Uterus (tissue), 4 donors: ENCODE measurements at places on chromosomes 4 and X.

- no peak for DNase-seq
Measured at GRCh38 chrX:44765556-44765955, 78.3 kb upstream of the DUSP21 start.

DNA sequence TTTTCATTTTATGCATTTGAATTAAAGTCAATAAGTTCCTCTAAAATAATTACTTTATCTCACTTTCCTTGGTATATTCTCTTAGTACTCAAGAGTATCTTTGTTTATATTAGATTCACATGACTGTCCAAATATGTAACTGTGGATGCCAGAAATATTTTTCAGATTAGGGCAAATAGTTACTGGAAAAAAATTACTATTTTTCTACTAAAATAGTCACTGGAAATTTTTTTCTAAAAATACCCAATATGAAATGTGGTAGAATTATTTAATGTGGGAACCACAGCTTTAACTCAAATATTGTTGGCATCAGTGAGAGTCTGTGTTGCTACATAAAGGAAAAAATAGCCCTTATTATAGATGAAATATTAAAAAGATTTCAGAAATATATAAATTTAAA is 70.4 kb upstream of the NMU start:
- no peak for DNase-seq

DNA sequence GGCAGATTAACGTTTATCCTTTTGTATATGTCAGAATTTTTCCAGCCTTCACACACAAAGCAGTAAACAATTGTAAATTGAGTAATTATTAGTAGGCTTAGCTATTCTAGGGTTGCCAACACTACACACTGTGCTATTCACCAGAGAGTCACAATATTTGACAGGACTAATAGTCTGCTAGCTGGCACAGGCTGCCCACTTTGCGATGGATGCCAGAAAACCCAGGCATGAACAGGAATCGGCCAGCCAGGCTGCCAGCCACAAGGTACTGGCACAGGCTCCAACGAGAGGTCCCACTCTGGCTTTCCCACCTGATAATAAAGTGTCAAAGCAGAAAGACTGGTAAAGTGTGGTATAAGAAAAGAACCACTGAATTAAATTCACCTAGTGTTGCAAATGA is 94.8 kb downstream of the TET2 start:
- DNase-seq = no peak

GRCh38 chr4:102789317-102789717 is 28.5 kb upstream of the MANBA start:
- no peak for DNase-seq

GRCh38 chr4:85028910-85029309 is 62.4 kb upstream of the WDFY3 start:
- DNase-seq = no peak

- DNase-seq = peak; percentile 78
Measured at GRCh38 chr4:140149846-140150635, 3.9 kb downstream of the MAML3 start.

DNA sequence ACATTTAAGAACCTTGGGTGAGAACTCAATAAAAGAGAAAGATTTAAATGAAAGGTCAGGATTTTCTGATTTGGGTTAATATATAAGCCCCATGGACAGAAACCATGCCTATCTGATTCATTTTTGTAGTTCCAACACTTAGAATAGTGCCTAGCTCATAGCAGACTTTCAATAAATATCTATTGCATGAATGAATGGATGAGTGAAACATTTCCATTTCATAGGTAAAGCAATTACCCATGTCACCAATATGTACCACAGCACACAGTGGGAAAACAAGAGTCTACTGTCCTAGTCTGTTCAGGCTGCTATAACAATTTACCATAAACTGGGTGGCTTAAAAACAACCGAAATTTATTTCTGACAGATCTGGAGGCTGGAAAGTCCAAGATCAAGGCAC is 63.9 kb upstream of the PTPN13 start:
- DNase-seq = no peak

DNA sequence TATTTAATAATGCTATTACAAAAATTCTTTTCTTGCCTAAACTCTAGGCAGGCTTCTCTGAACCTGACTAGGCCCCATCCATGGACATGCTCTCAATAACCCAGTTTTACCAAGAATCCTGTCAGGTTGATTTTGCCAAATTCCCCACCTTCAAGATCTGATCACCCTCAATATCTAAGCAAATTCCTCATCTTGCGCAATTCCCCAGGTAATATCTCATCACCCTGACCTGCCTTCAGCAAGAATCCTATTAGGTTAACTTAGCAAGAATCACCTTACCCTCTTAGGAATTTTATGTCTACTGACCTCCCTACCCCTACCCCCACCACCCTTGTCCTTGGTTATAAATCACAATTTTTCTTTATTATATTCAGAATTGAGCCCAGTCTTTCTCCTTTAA is 579.1 kb downstream of the C4orf33 start:
- DNase-seq = no peak

DNA sequence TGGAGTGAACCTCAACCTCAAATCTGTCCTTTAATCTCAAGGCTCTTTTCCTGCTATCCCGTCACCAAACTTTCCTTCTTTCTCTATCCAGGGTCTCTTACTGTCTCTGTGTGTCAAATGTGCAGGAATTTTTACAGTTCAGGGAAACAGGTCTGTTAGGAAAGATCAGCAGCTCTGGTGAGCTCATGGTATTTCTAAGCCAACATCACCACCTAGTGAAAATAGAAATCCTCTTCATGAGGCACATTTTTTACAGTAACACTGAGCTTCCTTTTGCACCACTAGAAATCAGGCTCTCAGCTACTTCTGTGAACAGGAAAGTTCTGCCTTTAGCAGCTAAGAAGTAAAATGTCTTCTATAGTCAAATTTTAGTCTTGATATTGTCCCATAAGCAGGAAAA is 39.6 kb downstream of the NUDT11 start:
- no peak for DNase-seq

DNA sequence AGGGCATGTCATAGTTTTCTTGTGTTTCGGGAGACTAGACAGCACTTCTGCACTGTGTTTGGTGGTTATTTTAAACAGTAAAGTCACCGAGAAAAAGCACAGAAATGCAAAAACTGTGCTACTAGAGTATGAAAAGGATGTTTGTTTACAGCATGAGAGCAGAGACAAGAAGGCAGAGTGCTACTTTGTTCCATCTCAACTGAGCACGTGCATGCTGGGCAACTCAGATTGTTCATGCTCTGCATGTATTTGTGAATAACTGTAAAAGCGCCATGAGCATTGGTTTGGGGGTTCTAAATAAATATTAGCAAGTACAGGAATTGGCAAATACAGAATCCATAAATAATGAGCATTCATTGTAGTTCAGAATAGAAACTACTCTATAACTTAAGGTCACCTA is 7.4 kb downstream of the EVC start:
- DNase-seq = no peak

GRCh38 chr4:125735102-125735501 is 420.3 kb downstream of the FAT4 start:
- no peak for DNase-seq

- peak; percentile 74 for DNase-seq
Measured at GRCh38 chrX:46903458-46904242, 8.6 kb upstream of the JADE3 start.

DNA sequence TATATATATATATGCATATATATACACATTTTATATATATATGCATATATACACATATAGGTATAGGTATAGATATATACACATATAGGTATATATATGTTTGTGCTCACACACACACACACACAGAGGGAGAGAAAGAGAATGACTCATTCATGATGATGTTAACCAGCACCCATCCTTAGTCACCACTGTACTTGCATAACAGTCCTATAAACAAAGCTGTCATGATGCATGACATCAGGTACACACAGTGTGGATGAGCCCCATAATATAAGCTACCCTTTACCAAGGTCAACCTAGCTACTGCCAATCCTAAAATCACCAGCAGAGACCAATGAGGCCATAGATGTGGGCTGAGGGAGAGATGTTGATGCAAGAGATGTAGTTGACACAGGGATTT is 1408.0 kb downstream of the RAPGEF2 start:
- DNase-seq = no peak

DNA sequence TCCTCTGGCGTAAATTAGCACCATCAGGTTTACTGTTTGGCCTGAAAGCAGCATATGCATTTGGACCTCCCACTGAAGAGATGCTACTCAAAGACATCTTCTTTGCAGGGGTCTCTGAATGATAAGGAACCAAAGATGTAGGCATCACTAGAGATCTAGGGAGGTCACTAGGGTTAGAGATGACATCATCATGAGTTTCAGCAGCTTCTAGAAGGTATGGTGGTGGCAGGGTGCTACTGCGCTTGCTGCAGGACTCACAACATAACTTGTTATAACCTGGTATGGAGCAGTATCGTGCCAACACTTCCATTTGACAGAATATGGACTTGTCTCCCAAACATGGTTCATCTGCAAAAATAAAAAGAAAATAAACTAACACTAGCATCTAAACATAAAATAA is 251.6 kb downstream of the NPFFR2 start:
- no peak for DNase-seq

GRCh38 chr4:183674153-183674552 is 15.1 kb downstream of the TRAPPC11 start:
- DNase-seq = no peak

DNA sequence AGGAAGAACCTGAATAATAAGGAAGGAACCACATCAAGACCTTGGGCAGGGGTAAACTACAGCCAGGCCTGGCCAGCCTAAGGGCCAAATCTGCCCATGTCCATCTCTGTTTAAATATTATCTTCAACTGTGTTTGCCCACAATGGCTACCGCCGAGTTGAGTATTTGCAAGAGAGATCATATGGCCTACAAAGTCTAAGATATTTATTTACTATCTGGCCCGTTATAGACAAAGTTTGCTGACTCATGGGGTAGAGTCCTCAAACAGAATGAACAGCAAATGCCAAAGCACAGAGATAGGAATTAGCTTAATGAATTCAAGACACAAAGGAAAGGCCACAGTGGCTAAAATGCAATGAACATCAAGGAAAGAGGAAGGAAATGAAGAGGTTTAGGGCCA is 44.8 kb downstream of the RPS6KA3 start:
- no peak for DNase-seq

GRCh38 chrX:40167850-40168479 is 70.2 kb upstream of the BCOR start:
- DNase-seq = peak; percentile 59

DNA sequence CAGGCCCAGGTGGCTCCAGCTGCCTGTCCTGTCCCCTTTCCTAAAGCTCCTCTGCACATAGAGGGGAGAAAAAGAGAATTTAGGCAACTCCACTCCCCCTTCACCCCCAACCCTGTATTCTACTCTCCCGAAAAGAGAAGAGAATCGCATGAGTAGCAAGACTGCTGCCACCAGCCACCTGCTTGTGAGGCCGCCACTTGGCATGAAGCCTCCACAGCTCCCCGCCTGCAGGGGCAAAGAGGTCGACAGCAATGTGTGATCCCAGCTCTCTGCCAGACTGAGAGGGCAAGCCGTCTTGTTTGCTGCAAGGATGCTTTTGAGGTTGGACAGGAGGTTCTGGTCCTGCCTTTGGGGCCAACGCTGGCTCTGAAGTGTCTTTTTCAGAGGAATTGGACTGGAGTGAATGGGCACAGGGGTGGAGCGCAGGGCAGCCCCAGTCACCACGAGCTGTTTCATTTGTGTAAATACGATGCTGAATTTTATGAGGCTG is 77.1 kb downstream of the STARD8 start:
- no peak for DNase-seq

GRCh38 chrX:123230798-123231197 is 46.7 kb downstream of the GRIA3 start:
- DNase-seq = no peak

GRCh38 chr4:172573899-172574298 is 594.7 kb upstream of the GALNT7 start:
- DNase-seq = no peak

- DNase-seq = no peak
Measured at GRCh38 chrX:46777971-46778810, 19.3 kb upstream of the SLC9A7 start.
